ENCODE measurements at places on chromosomes 7 and 10. TPM values are rescaled to one million over a fixed set of nuclear protein-coding genes. Genes with fewer than 3 reads are reported as not detected.

Gene GDF2
- not detected for total RNA-seq

Gene C10orf62
- 0.96 TPM for total RNA-seq

Gene TRPV6
- 5.7 TPM for total RNA-seq

Gene CLDN4
- total RNA-seq = 172 TPM

Gene GSTO2
- 9.6 TPM for total RNA-seq

Gene SH2D4B
- 0.12 TPM for total RNA-seq

Gene ZMIZ2
- 217 TPM for total RNA-seq

Gene LIPK
- not detected for total RNA-seq

Gene LIPM
- not detected for total RNA-seq

Gene FMC1
- total RNA-seq = 18.6 TPM

Gene GRID2IP
- 2.5 TPM for total RNA-seq

GRCh38 chr7:99371376-99371920 is 3.1 kb upstream of the ARPC1B start:
- H3K27ac ChIP-seq = no peak overlapping the region
- H3K36me3 ChIP-seq = peaks cover 4% of the 10 kb centered on the region
- peaks cover 3% of the 10 kb centered on the region for H3K27me3 ChIP-seq
- no peak overlapping the region for H3K4me3 ChIP-seq
- no peak for DNase-seq

- H3K4me3 ChIP-seq = no peak overlapping the region
- peak overlapping the region; percentile 84 for H3K27ac ChIP-seq
- peaks cover 20% of the 10 kb centered on the region for H3K36me3 ChIP-seq
- no peak for DNase-seq
These were observed 21.6 kb downstream of the YWHAG start for GRCh38 chr7:76337147-76337546.

DNA sequence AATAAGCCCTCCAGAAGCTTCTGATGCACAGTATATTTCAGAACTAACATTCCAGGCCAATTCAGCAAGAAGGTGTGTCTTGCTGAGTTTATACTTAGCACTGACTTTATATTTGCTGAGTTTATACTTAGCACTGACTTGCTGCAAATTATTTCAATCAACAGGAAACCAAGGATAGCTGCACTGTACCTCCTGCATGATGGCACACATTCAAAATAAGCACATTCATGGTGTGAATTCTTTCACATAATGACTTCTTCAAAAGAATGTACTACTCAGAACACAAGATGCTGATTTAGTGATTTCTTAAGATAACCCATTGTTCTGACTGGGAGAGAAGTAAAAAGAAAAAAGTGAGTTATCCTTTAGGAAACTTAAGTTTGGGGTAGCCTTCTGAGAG is 52.0 kb downstream of the JAZF1 start:
- H3K27ac ChIP-seq = no peak overlapping the region
- no peaks in the 10 kb centered on the region for H3K36me3 ChIP-seq
- no peak overlapping the region for H3K4me3 ChIP-seq
- no peaks in the 10 kb centered on the region for H3K4me1 ChIP-seq

DNA sequence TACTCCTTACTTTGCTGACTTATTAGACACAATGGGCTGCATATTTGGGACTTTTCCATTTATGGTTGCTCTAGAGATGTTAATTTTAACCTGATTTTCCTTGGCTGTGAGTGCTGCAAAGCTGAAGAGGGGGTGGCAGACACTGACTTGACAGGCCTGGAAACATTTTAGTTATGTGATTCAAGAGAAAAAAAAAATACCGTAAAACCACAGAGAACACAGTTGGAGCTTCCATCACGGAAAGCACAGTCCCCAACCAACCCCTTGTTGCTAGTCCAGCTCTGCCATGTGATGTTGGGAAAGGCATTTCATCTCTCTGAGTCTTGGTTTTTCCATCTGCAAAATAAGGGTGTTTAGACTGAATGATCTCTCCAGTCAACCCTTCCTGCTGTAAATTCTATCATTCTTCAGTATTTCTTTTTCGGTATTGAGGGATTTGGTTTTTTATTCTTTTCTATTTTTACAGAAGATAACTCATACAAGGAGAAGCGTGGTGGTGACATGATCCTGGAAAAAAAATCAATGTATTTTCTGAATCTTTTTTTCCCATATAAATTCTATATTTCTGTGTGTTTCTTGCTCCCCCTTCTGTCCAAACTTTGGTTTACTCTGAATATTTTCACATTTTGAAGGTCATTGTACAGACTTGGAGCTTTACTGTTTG is 246.1 kb downstream of the REEP3 start:
- H3K27me3 ChIP-seq = no peaks in the 10 kb centered on the region
- H3K4me1 ChIP-seq = peaks cover 10% of the 10 kb centered on the region
- no peak overlapping the region for H3K4me3 ChIP-seq

GRCh38 chr7:78141522-78142281 is 343.1 kb downstream of the PHTF2 start:
- DNase-seq = no peak
- H3K27me3 ChIP-seq = no peaks in the 10 kb centered on the region
- no peak overlapping the region for H3K4me3 ChIP-seq
- no peak overlapping the region for H3K27ac ChIP-seq
- no peaks in the 10 kb centered on the region for H3K36me3 ChIP-seq

DNA sequence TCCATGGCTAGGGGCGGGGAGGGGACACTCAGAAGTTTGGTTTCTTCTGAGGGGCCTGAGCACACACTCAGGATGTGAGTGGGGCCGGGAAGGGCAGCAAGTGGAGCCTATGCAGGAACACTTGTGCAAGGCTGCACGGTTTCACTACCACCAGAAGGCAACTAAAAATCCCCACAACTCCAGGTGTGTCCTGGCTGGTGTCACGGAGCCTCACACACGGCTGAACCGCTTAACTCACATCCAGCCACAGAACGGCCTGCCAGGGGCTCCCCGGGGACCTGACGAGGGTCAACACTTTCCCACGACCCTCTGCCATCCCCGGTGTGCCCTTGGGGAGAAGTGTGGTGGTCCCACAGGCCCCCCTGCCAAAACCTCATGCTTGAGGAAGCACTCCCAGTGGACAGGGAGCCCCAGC is 173.9 kb downstream of the ELFN1 start:
- peaks cover 4% of the 10 kb centered on the region for H3K36me3 ChIP-seq
- H3K27ac ChIP-seq = no peak overlapping the region
- DNase-seq = no peak
- H3K27me3 ChIP-seq = no peaks in the 10 kb centered on the region
